ENCODE measurements at places on chromosomes 2 and 18.

DNA sequence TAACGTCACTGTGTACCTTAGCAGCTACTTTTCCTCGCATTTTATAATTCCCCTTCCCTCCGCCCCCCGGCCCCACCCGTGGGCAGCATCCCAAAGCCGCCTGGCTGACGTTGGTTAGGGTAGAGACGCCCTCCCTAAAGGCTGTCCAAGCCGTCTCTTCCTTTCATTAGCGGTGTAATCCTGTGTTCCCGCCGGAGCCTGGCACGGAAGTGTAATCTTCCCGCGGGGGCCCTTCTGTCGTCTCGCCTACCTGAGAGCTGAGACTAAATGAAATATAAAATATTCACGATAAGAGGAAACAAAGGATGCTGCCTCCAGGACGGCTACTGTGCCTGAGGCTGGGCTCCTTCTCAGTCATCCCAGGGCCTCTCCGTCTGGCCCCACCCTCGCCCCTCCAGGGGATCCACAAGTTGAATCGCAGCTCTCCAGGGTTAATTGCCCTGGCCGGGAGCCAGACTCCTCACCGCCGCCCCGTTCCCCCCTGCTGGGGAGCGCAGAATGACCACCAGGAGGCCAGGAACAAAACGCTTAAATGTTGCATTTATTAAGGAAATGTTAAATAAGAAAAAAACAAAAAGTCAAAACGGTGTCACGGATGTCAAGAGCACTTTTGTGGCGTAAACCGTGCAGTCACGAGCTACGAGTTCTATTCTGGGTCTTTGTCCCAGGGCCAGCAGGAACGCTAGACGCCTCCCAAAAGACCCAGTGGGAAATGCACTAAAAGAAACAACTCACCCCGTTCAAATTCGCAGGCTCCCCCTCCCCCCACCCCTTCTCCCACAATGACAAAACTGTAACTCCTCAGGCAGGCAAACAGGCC lies 1.5 kb downstream of the RPRM start:
- DNase-seq: no peak

DNA sequence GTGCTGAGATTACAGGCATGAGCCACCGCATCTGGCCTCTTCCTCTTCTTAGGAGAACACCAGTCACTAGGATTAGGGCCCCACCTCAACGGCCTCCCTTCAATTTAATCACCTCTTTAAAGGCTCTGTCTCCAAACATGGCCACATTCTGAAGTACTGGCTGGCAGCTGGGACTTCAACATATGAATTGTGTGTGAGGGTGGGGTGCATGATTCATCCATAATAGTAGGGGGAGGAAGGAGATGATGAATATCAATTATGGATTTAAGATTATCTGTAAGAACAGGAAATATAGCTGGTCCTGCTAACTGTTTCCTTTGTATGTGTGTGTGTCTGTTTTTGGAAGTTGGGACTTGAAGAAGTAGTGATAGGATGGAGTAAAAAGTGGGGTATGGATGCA lies 14.7 kb upstream of the EPG5 start:
- no peak for DNase-seq

GRCh38 chr2:88429929-88430328 lies 22.6 kb downstream of the FOXI3 start:
- DNase-seq: no peak

DNA sequence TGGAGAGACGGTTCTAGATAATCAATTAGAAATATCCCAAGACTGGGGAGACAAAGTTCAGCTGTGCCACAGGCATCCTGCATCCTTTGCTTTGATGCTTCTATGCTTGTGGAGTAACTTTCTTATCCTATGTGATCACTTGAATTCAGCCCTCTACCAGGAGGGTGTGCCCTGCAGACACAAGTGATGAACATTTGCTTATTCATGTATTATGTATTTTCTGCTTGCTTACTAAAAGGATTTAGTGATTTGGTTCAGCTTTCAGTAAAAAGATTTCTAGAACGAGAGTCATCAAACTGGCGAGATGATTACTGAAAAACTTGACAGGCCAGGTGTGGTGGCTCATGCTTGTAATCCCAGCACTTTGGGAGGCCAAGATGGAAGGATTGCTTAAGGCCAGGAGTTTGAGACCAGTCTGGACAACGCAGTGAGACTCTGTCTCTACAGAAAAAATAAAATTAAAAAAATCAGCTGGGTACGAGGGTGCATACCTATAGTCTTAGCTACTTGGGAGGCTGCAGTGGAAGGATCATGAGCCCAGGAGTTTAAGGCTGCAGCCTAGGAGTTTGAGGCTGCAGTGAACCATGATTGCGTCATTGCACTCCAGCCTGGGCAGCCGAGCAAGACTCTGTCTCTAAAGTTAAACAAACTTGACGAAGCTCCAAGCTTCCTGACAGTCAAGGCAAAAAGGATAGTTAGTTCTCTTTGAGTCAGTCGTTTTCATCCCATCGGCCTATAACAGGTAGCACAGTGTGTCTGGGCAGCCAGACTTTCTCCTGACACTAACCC lies 13.3 kb downstream of the HK2 start:
- DNase-seq: no peak

- no peak for DNase-seq
Observed at GRCh38 chr2:96186562-96186961, 22.1 kb downstream of the STARD7 start.

GRCh38 chr2:70985283-70985688 lies 6.9 kb downstream of the ANKRD53 start:
- no peak for DNase-seq

DNA sequence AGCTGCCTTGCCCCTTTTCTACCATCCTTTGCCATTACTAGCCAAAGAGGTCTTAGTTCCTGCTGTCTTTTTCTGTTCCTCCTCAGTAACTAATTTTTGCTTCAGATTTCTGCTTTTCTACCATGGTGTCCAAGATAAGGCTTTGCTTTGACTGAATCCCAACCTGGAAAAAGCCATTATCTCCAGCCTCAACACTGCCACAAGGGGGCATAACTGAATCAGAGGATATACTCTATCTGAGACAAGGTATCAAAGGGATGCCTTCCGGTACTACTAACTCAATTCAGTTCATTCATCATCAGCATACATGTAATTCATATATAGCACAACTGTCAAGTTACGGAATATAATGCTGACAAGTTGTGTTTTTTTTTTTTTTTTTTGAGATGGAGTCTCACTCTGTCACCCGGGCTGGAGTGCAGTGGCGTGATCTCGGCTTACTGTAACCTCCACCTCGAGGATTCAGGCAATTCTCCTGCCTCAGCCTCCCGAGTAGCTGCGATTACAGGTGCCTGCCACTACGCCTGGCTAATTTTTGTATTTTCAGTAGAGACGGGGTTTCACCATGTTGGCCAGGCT lies 11.4 kb downstream of the OSGEPL1 start:
- DNase-seq: no peak

DNA sequence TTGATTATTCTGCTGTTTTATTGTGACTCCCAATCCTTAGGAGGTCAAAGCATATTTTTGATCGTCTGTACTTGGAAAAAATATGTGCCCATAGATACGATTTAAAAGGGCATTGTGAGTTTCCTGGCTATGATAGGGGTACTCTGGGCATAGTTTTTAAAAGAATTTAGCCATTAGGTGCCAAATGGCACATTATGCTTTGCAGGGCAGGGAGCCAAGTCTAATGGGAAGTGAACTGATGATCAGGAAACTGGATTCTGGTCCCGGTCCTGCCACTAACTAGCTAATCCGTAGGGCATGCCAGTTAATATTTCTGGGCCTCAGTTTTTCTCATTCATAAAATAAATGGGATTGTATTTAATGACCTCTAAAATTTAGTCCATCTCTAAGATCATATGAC lies 189.3 kb downstream of the LTBP1 start:
- DNase-seq: no peak

GRCh38 chr2:29024882-29025430 lies 43.9 kb downstream of the TOGARAM2 start:
- no peak for DNase-seq
